ENCODE measurements at places on chromosomes 16 and 17. TPM values are rescaled to one million over a fixed set of nuclear protein-coding genes. Genes with fewer than 3 reads are reported as not detected.
A peak's percentile ranks its signal among the peaks of the same experiment; 100 is the strongest.

GRCh38 chr17:7466639-7467341, 12.6 kb downstream of the ZBTB4 start:
- peak; percentile 85 for DNase-seq

DNA sequence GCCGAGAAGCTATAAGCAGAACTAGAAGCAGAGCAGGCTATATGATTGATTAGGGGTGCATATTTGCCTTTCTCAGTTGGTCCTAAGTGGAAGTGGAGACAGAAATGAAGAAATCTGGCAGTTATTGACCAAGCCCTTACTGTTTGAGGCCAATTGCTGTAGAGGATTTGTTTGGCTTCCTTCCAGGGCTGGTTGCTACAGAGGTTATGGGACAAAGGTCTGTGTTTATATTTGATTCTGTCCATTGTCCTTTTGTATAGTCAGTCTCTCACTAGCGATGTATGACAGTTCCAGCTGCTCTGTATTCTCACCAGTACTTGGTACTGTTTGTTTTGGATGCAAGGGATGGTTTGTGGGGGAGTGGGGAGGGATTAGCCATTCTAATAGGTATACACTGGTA, 7.3 kb upstream of the ALOX15 start:
- no peak for DNase-seq

DNA sequence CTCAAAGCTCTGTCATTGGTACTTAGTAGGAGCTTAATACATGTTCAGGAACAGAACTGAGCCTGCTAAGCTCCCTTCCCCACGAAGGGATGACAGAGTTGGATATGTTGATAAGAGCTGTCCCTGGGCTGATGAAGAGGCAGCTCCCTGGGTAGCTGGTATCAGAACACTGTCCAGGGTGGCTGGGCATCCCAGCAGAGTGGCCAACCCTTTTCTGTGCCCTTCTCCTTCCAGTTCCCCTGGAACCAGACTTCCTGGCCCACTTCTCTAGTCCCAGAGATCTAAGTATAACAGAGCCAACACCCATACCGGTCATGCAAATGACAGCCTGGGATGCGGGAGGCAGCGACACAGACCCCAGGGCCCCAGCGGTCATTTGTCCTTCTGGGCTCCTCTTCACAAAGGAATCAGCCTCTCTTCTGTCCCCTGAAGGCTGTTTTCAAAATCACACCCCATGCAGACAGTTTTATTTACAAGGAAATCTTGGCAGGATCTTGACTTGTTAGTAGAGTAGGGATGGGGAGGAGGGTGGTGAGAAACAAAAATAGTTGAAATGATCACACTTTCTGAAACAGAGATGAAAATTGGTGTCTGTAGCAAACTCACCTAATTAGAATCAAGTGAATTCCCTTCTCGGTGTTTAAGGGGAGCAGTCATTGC, 1.4 kb upstream of the RHBDL3 start:
- DNase-seq, result no peak

DNA sequence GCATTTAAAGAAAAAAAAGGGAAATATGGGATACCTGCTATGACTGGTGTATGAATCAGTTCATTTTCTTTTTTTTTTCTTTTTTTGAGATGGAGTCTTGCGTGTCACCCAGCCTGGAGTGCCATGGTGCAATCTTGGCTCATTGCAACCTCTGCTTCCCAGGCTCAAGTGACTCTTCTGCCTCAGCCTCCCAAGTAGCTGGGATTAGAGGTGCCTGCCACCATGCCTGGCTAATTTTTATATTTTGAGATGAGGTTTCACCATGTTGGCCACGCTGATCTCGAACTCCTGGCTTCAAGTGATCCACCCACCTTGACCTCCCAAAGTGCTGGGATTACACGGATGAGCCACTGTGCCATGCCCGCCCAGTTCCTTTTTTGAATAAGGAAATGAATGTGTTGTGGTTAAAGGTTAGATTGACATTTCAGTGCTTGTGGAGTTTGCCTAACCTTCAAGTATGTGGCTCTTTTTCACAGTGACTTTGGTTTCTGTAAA, 7.7 kb downstream of the HAPSTR1 start:
- peak; percentile 45 for DNase-seq

DNA sequence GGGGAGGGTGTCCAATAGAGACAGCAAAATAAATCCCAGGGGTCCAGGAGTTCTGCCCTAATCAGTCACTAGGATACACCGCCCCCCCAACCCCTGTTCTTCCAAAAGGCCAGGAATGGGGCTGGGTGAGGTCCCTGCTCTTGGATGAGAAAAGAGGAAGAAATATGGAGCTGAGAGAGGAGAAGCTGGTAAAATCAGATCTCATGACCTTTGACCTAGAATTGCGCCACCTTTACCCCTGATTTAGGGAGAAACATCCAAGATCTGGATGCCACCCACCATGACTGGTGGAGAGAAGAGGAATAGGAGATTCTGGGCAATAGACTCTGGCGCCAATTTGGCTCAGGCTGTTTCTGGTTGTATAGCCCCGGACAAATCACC, 707 bp upstream of the CACNB1 start:
- peak; percentile 47 for DNase-seq

DNA sequence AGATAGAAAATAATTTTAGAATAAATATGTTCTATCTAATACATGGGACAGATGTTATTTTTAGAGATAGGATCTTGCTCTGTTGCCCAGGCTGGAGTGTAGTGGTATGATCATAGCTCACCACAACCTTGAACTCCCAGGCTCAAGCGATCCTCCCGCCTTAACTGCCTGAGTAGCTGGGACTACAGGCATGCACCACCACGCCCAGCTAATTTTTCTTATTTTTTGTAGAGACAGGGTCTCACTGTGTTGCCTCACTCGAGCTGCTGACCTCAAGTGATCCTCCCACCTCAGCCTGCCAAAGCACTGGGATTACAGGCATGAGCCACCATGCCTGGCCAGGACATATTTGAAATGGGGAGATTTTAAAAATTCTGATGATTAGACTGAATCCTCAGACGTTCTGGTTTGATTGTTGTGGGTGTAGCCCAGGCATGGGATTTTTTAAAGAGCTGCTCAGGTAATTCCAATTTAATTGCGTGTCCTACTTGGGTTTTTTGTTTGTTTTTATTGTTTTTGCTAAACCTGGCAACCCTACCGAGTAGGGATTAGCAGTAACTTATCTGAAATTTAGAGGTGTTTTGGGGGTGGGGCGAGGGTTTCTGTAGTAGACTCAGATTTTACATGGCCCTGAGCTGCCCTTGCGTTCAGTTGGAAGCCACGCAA, 142.9 kb downstream of the RAB11FIP4 start:
- no peak for DNase-seq

DNA sequence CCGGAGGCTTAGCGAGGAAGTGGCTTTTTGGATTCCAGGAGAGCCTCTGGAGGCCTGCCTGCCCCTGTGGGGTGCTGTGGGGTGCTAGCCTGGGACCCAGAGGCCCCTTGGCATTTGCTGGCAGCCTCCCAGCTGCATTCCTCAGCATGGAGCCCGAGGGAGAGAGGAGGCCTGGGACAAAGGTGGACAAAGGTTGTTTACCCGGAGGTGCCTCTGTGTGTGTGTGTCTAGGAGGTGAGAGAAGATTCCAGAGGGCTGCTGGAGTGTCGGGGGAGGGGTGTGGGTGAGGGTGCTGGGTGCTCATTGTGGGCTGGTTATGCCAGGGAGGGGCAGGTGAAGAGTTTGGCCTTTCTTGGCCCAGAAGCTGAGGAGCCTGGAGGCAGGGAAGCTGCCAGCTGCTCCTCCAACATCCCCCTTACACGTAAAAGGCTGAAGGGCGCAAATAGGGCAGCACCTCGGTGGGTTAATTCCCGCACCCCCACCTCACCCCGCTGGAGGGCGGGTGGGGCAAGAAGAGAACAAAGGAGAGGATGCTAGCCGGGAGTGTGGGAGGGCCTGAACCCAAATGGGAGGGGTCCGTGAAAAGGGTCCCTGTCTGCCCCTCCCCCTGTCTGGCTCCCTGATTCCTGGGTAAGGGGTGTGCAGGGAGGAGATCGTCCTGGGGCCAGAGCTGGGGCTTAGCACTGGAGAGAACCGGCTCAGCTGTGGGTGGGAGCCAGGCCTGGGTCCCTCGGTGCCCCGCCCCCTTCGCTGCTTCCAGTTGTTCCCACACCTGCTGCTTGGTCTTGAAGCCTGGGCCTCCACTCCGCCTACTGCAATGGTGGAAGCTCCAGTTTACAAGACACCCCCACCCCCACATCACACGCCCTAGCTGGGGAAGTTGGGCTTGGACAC, 9.9 kb downstream of the HEXIM2 start:
- no peak for DNase-seq

Gene TNFSF12
- total RNA-seq, result 41.7 TPM

Gene CDRT15
- not detected for total RNA-seq
